ENCODE measurements at places on chromosomes 7 and 10.

DNA sequence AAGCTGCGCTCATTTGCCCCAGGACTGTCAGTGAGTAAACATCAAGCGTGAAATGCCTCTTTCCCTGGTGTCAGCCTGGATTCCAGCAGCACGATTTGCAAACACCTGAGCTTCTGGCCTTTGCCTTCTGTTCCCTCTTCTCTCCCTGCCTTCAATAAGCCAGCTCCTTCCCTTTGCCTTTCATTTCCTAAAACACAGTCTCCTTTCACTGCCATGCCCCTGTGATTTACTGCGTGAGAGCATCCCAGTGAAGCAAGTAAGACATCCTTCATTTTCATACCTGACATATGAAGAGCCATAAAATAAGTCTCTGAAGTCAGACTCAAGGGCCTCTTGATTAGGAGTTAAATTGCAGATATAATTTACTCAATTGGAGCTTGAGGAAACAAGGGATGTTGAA is 681.8 kb downstream of the TYW1 start:
- no peak for DNase-seq

GRCh38 chr7:48052748-48053147 is 17.4 kb downstream of the C7orf57 start:
- DNase-seq, result no peak

DNA sequence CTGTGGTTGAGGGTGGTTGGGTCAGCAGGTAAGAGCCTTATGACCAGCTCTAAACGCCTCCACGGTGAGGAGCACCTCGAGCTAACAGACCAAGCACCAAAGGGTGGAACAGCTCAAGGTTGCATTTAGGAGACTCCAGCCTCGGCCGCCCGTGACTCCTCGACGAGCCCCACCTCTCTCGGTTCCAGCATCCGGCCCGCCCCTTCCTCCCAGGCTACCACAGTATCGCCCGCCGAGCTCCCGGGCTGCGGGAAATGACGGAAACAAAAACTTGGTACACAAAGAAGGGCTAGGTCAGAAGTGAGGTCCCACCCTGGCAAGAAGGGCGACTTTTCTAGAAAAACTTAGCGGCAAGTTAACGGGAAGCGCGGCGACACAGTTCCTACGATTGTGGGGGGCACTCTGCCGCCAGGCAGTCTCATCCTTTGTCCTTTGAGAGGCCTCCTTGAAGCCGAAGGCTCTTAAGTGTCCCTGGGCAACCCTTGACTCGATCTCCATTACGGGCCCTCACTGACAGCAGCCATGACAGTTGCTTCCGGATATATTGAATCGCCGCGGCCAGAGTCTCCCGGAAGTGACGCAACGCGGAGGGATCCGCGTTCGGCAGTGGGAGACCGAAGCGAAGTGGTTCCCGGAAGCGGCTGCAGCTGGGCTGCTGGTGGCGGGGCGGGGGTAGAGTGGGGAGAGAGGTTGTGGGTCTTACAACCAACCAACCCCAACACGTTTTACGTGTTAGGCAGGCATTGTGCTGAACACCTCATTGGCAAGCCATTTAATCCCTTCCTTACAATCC is 40.2 kb upstream of the ZNF518A start:
- DNase-seq, result peak; percentile 84

GRCh38 chr10:30770229-30770628 is 140.7 kb upstream of the LYZL2 start:
- DNase-seq, result no peak

DNA sequence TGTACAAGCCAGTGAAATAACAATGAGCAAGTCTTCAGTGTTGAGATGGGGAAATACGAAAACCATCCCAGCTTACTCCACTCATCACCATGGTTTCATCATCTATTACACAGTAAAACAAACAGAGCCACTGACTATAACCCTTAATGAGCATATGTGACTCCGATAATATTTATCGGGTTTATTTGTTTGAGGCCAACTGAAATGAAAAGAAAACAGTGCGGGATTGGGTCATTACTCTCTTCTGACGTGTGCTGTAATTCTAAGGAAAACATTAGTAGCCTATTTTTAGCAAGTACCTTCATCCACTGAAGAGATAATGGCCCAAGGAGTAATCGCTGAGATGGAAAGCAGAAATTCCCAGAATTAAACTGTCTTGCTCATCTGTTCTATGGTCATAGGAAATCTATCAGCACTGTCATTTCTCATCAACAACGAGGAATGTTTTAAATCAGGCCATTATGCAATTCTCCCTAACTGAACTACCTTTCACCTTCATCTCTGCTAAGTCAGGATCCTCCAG is 716.5 kb downstream of the INHBA start:
- DNase-seq, result no peak

DNA sequence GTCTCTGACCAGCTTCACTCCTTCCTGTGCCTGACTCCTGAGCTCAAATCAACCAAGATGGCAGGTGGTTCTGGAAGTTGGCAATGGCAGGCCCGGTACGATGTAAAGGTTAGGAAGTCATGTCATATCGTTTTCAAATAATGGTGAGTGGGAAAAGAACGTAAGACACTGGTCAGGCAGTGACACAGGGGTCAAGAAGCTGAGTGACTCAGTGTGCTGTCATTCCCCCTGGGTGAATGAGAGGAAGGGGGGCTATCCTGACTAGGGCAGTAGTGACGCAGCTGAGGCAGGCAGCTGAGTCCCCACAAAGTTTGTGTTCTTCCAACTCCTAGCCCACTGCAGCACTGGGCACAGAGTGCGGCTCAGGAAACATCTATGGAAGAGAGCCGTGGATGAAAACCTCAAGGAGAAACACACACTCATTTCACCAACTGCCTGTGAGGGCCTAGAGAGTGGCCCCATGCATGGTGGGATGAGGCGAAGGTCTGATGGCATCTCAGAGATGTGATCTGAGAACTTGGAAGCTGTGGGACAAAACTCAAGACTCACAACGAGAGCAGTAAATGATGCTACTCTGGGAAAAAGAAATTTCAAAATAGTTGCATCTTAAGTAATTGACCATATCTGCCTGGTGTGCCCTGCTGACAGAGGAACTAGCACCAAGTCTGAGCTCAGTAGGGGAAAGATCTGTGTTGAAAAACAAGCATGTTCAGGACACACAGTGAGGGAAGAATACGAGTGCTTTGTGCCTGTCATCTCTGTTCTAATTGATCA is 23.2 kb downstream of the CREB3L2 start:
- DNase-seq, result no peak

Data from stimulated activated CD8-positive, alpha-beta memory T cell treated with anti-CD3 and anti-CD28 coated beads, Interleukin-7, amount 100 ng/mL, for 1 hour (primary cell).